ENCODE measurements at places on chromosomes 1 and 21.

GRCh38 chr1:218451415-218451814 lies 106.3 kb downstream of the TGFB2 start:
- DNase-seq = no peak

GRCh38 chr1:32249831-32250525 lies 1.1 kb upstream of the LCK start:
- DNase-seq = peak; percentile 93

GRCh38 chr1:199808110-199808870 lies 219.2 kb upstream of the NR5A2 start:
- DNase-seq = no peak

- DNase-seq = no peak
These were observed 16.8 kb downstream of the ZBTB18 start for GRCh38 chr1:244067893-244068292.

- DNase-seq = peak; percentile 12
These were observed 33.5 kb downstream of the KCNC4 start for GRCh38 chr1:110243574-110243973.

DNA sequence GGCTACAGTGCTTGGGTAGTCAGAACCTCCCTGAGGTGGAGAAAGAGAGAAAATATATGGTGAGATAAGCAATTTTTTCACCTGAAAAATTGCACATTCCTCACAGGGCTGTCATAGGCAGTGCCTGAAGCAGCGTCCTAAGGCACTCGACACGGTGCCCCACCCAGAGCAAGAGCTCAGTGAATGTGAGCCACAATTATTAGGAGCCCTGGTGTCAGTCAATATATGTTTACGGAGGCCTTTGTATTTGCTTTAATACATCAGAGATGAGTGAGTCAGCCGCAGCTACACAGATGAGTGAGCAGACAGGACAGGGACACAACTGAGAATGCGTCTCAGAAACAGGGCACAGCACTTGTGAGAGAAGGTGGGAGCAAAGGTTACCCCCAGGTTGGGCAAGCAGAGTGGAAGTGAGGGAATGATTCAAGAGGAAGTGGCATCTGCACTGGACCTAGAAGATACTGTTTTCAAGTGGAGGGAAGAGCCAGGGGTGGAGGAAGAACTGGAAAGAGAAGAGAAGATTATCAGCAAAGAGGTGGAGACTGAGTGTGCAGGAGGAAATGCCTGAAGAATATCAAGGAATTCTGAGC lies 5.2 kb upstream of the PIGC start:
- peak; percentile 70 for DNase-seq

DNA sequence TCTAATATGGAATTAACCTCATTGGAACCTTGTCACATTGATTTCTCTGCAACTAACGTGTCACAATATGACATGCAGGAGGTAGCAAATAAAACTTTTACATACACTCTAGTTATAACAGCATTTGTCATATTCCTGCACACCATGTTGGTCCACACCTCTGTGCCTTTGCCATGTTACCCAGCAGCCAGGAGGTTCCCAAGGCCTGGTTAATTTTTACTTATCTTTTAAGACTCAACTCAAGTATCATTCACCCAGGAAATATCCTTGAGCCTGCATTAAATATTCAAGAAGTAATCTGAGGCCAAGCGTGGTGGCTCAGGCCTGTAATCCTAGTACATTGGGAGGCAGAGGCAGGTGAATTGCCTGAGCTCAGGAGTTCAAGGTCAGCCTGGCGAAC lies 447.2 kb upstream of the NR5A2 start:
- no peak for DNase-seq

GRCh38 chr1:246708166-246708565 lies 16.0 kb upstream of the SCCPDH start:
- no peak for DNase-seq

DNA sequence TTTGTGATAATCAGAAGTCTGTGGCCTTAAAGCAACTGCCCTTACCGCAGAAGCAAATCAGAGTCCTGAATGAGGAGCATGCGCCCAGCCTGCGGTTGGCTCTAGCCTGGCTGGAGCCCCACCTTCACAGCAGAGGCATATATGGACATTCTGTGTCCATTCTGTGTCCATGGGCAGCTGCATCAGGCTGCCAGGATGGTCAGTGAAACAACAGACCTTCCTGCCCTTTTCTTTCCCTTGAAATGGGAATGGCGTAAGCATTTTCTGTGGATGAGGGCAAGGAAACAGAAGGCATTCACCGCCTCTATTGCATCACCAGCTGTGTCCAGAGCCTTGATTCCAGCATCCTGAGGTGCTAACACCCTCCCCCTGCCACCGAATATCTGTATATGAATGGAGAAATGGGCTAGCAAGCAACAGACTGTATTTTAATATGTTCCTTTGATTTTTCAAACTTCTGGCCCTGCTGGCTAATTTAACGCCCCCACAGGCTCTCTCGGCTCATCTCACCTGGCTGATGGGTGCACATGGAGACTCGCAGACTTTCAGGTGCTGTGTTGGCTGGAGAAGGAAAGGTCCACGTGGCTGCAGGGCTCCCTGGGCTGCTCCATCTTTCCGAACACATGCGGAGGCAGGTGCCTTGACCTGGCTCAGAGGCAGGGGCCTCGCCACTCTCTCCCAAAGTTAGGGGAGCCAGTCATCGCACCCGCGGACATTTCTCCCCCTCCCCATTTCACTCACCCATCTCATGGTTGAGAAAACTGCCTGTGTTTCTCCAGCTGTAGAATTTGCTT lies 159.2 kb downstream of the GALNT2 start:
- no peak for DNase-seq

GRCh38 chr1:154445040-154445472 lies 39.9 kb downstream of the IL6R start:
- DNase-seq = peak; percentile 92

DNA sequence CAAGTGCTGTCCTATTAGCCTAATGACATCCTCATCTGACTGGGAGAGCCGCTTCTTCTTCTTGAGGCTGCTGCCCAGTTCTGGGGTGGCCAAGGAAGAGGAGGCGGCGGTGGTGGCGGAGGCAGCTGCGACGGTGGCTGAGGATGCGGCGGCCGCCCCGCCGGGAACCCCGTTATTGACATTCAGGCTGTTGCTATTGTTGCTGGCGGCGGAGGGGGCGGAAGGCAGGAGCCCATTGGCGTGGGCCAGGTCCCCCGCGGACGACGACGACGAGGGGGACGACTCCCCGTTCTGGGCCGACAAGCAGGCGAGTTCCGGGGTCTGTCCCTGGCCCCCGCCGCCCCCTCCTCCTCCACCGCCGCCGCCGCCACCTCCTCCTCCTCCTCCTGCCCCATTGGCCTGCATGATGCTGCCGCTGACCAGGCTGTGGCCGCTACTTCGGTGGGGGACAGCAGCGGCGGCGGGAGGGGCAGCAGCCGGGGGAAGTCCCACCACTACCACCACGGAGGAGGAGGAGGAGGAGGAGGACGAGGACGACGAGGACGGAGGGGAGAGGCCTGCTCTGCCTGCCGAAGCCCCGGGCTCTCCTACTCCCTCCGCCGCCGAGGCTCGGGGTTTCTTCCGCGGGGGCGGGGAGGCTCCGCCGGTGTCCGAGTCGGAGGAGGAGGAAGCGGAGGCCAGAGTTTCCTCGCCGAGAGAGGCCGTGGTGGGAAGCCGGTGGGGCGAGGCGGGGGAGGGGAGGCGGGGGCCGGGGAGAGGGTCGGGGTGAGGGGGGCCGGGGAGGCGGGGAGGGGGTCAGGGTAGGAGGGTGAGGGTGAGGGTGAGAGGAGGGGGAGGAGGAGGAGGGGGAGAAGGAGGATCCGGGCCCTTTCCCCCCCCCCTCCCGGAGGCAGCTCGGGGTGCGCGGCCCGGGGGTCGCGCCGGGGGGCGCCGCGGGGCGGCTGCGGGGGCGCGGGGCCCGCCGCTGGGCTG lies 610 bp downstream of the WDR26 start:
- peak; percentile 22 for DNase-seq

- DNase-seq = no peak
These were observed 377.3 kb downstream of the SIPA1L2 start for GRCh38 chr1:232252546-232253118.

- DNase-seq = no peak
These were observed 15.2 kb upstream of the LMX1A start for GRCh38 chr1:165371588-165372225.

DNA sequence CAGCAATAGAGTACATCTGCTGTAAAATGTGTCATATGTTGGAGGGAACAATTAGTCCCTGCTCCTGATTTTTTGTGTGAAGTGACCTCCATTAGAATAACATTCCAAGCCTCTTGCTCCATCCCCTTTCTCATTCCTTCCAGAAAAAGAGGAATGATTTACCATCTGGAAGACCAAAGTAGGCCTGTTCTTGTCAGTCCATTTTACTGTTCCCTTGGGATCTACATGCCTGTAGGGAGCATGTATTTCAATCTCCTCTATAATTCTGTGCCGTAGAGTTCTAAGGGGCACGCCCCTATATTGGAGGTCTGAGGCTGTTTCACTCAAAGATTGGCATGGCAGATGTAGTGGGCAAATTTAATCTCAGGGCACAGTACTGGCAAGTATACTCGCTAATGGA lies 48.8 kb upstream of the MAN1A2 start:
- no peak for DNase-seq

DNA sequence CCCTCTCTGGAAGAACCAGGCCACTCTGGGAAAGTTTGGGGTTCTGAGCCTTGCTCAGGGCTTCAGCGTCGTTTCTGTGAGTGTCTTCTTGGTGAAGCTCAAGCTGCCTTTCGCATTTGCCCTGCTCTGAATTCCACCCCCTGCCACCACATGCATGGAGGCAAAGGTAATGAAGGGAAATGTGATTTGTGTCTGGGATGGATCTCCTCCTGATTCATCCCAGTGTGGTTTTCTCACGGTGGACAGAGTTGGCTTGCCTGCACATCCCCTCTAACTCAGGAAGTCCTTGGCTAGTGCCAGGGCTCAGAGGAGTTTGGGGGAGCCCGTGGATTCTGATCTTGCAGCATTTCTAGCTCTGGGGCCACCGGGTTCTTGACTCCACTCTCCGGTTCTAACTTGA lies 173.6 kb upstream of the RAB4A start:
- no peak for DNase-seq

DNA sequence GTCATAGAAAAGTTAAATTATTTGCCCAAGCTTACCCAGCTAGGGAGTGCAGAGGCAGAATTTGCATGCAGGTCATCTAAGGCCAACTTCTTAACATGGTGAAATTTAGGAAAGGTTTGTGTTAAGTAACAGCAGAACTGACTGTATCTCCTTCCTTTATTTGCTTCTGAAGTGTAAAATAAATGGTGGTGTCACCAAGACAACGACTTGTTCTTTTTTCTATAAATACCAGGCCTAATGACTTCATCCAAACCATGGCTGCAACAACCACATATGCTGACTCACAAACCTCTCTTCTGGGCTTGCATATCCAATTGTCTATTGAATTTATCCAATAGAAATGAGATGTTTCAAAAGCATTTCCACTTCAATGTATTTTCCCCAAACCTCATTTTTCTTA lies 19.1 kb downstream of the COL24A1 start:
- no peak for DNase-seq

GRCh38 chr1:115595279-115596079 lies 46.3 kb upstream of the VANGL1 start:
- DNase-seq = peak; percentile 65

- DNase-seq = no peak
These were observed 1441.2 kb downstream of the PLA2G4A start for GRCh38 chr1:188269956-188270355.
